GM12891 (cell line): ENCODE measurements at places on chromosomes 16 and 17.

- no peak for DNase-seq
Measured at GRCh38 chr17:1351971-1352370, 48.1 kb downstream of the YWHAE start.

DNA sequence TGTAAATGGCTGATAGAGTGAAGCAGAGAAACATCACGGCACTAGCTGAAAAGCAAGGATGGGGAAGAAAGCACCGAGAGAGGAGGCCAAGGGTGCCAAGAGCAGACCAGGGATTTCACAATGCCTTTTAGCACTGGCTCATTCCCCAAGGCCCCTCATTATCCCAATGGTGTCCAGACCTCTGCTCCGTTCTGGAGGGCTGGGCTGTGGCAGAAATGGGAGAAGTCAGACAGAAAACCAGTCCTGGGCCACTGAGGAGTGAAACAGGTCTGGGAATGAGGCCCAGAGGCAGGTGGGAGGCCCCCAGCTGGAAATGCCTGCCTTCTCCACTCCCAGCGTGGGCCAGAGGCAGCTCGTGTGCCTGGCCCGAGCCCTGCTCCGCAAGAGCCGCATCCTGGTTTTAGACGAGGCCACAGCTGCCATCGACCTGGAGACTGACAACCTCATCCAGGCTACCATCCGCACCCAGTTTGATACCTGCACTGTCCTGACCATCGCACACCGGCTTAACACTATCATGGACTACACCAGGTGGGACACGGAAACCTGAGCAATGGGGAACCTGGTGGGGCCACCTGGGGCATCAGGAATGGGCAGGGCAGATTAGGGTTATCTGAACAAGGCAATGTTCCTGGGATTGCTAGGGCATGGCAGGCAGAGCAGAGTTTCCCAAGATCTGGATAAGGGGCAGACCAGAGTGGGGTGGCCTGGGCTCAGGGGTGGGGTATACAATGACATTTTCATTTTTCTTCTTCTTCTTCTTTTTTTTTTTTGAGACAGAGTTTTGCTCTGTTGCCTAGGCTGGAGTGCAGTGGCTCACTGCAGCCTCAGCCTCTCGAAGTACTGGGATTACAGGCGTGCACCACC lies 20.3 kb downstream of the ANKRD40 start:
- DNase-seq: no peak

- no peak for DNase-seq
Measured at GRCh38 chr17:10099051-10099571, 99.3 kb downstream of the GAS7 start.

GRCh38 chr17:61955619-61956018 lies 27.8 kb upstream of the INTS2 start:
- no peak for DNase-seq

DNA sequence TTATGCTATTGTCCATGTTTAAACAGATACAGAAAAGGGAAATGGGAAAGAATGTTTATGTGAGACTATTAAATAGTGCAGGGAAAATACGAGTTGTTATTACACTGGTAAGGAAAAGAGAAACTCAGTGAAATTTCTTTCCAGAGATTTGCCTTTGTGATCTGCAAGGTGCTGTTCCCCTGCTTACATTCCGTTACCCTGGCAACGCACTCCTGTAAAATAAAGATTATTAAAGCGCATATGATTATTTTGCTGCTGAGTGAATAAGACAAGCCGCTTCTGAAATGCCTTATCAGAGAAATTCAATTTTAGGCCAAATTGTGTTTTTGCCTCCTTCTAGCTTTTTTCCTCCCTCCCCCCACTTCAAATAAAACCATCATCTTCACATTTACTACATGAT lies 328.6 kb upstream of the PMFBP1 start:
- no peak for DNase-seq

- no peak for DNase-seq
Measured at GRCh38 chr17:35715416-35715815, 16.0 kb upstream of the RASL10B start.

DNA sequence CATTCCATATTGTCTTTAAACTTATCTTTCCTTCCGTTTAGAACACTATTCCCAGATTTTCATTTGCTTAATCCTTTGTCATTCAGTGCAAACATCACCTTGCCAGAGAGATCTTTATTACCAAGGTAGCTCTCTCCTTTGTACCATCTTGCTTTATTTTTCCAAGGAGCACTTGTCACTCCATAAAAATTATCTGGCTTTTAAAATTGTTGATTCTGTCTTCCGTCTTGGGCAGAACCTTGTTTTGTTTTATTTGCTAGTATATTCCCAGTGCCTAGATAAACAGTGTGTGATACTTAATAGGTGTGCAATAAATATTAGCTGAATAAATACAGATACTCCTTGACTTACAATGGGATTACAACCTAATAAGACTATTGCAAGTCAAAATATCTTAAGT lies 327.7 kb downstream of the UTP18 start:
- DNase-seq: no peak

GRCh38 chr16:80210787-80211186 lies 330.0 kb upstream of the DYNLRB2 start:
- no peak for DNase-seq

GRCh38 chr16:75621170-75621477 lies 2.0 kb downstream of the ADAT1 start:
- no peak for DNase-seq

- DNase-seq: no peak
Measured at GRCh38 chr17:78784352-78784751, 2.3 kb upstream of the CYTH1 start.

DNA sequence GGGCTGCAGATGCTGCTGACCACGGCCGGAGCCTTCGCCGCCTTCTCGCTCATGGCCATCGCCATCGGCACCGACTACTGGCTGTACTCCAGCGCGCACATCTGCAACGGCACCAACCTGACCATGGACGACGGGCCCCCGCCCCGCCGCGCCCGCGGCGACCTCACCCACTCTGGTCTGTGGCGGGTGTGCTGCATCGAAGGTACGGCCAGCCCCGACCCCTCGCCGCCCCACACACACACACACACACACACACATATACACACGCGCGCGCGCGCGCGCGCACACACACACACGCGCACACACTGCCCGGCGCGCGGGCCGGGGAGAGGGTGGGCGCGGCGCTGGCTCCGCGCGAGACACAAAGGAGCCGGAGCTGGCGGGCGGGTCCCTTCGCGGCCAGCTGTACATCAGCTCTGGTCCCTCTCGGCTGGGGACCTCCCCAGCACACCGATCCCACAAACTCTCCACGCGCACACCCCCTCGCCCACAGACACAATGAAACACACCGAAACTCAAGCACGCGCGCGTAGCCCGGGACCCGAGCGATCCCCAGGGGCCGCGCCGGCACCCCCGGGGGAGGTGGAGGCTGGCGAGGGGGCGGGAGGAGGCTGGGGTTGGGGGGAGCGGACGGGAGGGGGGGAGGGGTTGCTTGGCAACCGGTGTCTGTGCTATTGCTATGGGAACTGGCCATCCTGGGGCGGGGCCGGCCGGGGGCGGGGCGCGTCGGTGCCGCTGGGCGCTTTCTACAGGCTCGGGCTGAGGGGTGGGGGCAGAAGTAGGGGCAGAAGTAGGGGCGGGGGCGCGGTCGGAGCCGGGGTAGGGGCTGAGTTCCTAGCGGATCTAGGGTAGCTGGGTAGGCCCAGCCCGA lies 658 bp downstream of the CACNG4 start:
- peak; percentile 55 for DNase-seq

GRCh38 chr16:83581082-83581481 lies 226.7 kb upstream of the HSBP1 start:
- DNase-seq: no peak

DNA sequence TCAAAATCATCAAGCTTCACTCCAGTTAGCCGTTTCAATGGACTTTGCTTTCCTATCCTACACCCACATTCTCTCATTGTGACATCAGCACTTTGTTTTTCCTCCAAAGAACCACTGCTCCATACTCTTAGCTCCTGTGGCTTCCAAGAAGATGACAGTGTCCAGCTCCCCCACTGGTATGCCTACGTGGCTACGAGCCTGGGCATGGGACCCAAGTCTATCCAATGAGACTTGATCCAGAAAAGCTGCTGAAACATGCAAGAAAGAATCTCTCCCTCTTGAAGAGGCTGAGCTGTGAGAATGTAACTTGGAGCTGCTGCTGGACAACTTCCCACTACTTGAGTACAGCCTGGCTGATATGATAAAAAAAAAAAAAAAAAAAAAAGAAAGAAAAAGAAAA lies 9.4 kb downstream of the TOX3 start:
- DNase-seq: no peak

- DNase-seq: peak; percentile 5
Measured at GRCh38 chr16:20175358-20175757, 101.7 kb upstream of the GPR139 start.

DNA sequence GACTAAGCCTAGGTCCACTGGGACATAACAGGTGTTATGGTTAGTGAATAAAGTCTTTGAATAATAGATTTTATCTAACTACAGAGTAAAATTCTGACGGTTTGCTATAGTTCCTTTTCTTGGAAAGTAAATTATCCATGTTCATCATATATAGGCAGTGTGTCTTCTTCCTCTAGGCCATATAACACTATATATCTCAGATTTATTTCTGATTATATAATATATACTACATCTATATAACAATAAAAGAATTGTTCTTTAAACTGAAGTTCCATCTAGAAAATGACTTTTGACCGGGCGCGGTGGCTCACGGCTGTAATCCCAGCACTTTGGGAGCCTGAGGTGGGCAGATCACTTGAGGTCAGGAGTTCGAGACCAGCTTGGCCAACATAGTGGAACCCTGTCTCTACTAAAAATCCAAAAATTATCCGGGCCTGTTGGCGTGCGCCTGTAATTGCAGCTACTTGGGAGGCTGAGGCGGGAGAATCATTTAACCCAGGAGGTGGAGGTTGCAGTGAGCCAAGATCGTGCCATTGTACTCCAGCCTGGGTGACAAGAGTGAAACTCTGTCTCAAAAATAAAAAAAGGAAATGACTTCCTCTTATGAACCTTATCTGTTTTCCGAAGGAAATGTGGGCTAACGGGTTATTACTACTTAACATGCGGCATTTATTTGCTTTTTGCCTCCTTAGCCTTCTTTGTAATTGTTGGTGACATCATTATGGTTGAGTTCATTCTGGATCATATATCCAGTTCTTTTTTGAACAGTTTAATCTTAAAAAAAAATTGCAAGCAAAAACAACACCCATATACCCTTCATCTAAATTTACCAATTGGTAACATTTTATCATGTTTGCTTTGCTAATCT lies 29.2 kb downstream of the NOL11 start:
- no peak for DNase-seq

GRCh38 chr16:13873835-13874438 lies 46.0 kb upstream of the ERCC4 start:
- DNase-seq: no peak

- no peak for DNase-seq
Measured at GRCh38 chr17:34712481-34713195, 133.3 kb downstream of the TMEM132E start.

DNA sequence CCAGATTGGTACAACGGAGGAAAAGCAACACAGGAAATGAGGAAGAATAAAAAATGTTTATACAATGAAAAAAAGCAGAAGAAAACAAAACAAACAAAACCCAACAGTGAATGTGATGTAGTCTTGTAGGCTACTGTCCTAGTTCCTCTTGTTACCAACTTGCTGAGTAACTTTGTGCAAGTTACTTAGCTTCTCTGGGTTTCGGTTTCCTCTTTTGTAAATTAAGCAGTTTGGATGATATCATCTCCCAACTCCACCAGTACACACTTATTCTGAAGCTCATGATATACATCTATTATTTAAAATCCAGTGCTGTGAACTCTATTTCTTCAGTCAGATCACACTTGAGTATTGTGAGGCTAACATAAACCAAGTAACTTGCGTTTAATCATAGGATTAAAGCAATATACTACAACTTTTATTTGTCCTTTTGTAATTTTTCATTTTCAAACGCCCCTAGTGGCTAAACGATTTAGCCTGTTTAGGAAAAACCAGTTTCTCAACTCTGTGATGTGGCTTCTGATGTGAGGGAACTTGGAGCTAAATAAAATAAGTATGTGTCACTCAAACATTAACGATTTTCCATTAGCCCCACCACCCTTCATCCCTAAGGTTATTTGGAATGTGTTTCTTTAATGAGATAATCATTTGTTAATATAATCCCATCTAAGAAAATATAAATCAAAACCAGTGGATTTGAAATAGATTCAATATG lies 1.4 kb upstream of the UNK start:
- no peak for DNase-seq

DNA sequence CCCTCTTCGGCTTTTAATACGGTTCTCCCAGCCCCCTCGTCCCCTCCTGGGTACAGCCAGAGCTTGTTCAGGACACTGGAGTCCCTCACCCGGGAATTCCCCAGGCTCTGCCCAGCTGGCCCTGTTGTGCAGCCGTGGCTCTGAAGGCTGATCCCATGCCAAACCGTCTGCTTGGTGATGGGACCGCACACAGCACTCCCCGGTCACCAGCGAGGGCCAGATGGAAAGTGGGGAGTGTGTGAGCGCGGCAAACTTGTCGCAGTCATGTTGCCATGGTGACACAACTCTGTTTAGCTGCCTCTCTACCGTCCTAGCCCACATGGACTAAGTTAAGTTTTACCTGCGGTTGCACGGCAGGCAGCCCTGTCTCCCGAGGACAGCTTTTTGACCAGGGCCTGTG lies 107.9 kb downstream of the RAP1GAP2 start:
- DNase-seq: no peak

GRCh38 chr16:29811170-29811895 lies 660 bp upstream of the PRRT2 start:
- DNase-seq: peak; percentile 71

DNA sequence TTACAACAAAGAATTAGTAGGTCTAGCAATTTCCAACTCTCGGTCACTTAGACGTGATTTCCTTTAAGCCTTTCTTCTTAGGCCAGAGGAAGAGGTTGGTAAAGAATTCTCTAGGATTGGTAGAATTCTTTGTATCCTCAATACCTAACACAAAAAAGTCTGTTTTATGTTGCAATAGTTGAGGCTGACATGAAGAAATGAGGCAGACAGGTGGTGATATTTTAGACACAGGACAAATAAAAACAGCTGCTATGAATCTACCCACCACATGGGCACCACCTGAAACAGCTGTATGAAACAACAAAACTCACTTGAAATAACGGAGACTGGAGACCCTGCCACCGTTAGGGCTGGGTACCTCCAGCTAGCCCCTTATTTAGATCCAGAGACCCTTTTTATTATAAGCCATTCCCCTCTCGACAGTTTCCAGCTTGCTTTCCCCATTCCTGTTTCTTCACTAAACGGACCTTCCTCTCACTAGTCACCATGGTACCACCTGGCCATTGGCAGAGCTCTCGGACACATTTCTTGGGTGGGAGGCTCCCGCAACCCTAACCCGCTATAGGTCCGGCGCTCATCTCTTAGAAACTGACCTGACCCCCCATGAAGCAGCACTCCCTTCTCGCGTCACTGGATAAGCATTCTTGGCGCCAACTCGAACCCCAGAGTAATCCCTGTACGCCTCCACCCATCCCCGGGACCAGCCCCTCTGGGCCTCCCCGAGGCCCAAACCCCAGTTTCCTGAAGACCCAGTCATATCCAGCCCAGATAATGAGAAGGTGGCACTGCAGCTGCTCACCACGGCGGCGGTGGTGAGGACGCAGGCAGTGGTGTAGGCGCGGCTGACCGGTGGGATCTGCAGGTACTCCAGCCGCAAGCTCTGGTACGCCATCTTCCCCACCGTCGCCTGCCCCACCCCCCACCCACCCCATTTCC lies at the start of gene DERL2:
TSS of gene DERL2 (minus strand) at position 909 of the 936 bp plus-strand sequence. CDS start at position 892, 17 bp downstream.
- DNase-seq: no peak

GRCh38 chr16:88464447-88465318 lies 11.6 kb downstream of the ZFPM1 start:
- no peak for DNase-seq
